ENCODE measurements at places on chromosomes 4 and X. TPM values are rescaled to one million over a fixed set of nuclear protein-coding genes. Genes with fewer than 3 reads are reported as not detected.
A peak's percentile ranks its signal among the peaks of the same experiment; 100 is the strongest.

EPHA5 gene
- total RNA-seq: 0.22 TPM

- DNase-seq: no peak
Measured at GRCh38 chr4:162865102-162865501, 301.6 kb downstream of the NAF1 start.

DNA sequence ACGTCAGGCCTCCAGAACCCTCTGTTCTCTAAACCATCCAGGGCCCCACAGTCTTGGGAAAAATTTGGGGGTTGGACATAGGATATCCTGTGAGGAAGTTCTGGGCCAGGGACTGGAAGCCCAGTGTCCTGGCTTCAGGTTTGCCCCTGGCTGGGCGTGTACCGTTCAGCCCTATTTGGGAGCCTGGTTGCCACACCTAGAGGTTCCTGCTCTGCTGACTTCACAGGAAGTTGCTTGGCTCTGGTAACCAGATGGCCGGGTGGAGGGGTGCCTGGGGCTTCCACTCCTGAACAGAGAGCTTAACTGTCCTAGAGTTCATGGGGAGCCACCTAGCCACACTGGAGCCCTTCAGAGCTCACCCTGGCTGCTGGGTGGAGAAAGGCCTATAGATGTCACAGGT lies 1.1 kb downstream of the TAFAZZIN start:
- DNase-seq: no peak

DNA sequence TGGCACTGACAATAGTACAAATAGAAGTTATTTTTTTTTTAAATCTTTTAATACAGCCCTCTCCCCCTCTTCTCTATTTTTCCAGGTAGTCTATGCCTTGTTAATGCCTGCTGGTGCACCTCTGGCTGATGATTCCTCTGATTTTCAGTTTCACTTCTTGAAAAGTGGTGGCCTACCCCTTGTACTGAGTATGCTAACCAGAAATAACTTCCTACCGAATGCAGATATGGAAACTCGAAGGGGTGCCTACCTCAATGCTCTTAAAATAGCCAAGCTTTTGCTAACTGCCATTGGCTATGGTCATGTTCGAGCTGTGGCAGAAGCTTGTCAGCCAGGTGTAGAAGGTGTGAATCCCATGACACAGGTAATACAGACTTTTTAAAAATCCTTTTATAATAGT lies 99.1 kb downstream of the USP9X start:
- DNase-seq: no peak

GRCh38 chr4:131526686-131527085 lies 1622.4 kb upstream of the PCDH10 start:
- peak; percentile 20 for DNase-seq

RHOXF2B gene
- not detected for total RNA-seq

DNA sequence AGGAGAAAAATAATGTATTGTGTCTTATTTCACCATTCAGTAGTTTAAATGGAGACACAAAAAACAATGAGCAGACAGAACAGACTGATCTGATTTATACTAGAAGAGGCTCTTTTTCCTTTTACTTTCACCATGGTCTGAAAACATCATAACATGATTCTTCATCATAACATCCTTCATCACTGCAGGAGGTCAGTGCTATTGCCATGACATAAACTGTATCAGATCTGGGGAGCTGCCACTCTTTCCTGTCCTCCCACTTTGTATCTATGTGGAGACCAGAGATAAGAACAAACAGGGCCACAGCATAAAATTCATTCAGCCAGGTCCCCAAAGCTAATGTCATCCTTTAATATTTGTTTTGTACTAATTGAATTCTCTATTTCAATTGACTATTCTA lies 25.2 kb downstream of the SOD3 start:
- DNase-seq: no peak

DNA sequence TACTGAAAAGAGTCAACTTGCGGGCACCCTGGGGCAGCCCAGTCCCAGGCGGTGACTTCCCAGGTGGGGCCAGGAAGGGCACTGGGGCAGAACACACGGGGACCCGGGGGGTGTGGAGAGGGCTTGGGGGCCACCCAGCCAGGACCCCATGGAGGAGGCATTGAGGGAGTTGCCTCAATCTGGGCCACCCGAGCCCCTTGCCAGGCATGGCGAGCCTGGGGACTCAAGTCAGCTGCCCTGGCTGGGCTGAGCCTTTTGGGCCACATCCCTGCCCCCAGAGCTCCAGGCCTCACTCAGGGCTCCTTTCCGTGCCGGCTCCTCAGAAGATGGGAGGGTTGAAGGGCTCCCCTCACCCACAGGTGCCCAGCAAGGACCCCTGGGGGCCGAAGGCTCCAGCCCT lies 6.6 kb upstream of the CPLX1 start:
- DNase-seq: no peak

GRCh38 chr4:141047228-141047884 lies 85.9 kb downstream of the RNF150 start:
- DNase-seq: no peak

PAGE2 gene
- total RNA-seq: not detected

UGT2B10 gene
- not detected for total RNA-seq

DNA sequence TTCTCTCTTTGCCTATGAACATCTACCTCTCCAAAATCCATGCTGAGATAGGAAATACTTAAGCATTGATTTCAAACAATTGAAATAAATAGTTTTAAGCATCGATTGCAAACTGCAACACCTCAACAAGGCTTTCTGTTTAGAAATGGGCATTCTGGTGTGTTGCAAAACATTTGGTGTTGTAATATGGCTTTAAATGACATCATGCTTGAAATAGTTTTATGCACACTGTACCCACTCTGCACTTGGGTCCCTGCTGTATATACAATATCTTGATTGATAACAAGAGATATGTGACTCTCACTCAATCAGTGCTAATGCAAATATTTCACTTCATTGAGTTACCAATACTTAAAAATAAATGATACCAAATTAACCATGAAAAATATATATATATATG lies 964.9 kb upstream of the GRIA3 start:
- no peak for DNase-seq

HTN1 gene
- total RNA-seq: not detected

HSFX4 gene
- not detected for total RNA-seq

DNA sequence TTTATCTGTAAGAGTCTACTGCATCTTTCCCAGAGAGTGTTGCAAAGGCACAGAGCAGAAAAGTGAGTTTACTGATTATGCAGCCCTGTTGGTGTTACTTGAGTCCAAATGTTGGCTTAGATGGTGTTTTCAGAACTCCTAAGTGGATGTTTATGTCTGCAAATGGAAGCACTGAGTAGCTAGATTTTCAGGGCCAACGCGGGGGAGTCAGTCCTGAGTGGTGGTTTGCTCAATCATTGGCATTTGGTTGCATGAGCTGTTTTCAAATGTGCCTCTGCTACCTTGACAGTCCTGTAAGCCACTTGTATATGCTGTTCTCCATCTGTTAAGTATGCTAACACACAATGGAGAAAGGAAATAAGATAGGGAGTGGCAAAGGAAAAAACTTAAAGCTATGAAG lies 45.4 kb downstream of the MAMLD1 start:
- no peak for DNase-seq

- no peak for DNase-seq
Measured at GRCh38 chr4:6916069-6916586, 6.5 kb downstream of the TBC1D14 start.

- no peak for DNase-seq
Measured at GRCh38 chr4:1115528-1116293, 2.3 kb upstream of the RNF212 start.

DNA sequence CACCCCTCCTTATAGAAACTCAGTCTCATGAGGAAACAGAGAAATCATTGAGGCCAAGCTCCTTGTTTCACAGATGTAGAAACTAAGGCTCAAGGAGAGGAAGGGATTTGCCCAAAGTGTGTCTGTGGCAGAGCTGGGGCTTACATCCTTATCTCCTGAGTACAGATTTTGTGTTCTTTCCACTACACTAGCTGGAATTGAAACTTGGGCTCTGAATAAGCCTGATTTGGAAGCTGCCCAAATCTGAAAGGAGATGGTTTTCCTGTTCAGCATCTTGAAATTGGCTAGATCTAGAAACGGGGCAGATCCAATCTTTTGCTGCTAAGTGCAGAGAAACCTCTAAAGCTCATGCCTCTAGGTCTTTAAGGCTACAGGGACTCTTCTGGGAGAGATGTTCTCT lies 24.3 kb downstream of the AWAT2 start:
- no peak for DNase-seq

- DNase-seq: peak; percentile 35
Measured at GRCh38 chrX:355329-356050, 31.2 kb downstream of the PPP2R3B start.

DNA sequence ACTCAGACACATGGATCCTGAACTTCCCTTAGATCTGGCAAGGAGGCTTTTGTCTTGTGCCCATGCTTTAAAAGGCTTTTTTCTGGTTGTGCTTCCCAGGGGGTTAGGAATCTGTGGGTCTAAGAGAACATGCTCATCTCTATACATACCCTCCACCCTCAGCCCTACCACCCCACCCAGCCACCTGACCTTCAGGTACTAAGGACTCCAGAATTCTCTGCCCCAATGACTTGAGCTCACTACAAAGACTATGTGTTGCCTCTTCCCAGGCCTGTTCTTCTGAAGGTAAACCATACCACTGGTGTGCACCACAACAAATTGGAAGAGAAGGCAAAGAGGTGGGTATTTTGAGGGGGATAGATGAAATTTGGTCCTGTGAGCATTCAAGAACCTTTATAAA lies 167.3 kb upstream of the ETNPPL start:
- no peak for DNase-seq

EOLA1 gene
- 20.2 TPM for total RNA-seq

GRCh38 chr4:78120144-78120880 lies 63.2 kb downstream of the FRAS1 start:
- no peak for DNase-seq

PCDH10 gene
- 5.5 TPM for total RNA-seq

GRCh38 chrX:19179389-19179788 lies 57.1 kb upstream of the ADGRG2 start:
- no peak for DNase-seq

KCNIP4 gene
- total RNA-seq: 43.9 TPM

DNA sequence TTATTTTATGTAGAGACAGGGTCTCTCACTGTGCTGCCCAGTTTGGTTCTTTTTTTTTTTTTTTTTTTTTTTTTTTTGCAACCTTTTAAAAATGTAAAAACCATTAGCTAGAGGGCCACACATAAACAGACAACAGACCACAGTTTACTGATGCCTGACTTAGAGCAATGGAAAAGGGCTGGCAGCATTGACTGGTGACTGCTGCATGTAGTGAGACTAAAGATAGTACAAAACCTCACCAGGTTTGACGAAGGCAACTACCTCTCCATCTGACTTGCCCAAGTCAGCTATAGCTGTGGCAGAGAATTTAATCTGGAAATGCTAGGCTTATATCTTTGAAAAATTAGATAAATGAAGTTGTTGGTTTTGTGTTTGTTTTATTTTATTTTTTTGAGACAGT lies 102.9 kb downstream of the RBM47 start:
- no peak for DNase-seq

- no peak for DNase-seq
Measured at GRCh38 chr4:174215057-174215456, 68.4 kb downstream of the FBXO8 start.

- DNase-seq: no peak
Measured at GRCh38 chr4:59127006-59127405, 2016.8 kb upstream of the IGFBP7 start.

EDA gene
- total RNA-seq: 4.2 TPM

- DNase-seq: no peak
Measured at GRCh38 chr4:112885897-112886296, 163.6 kb upstream of the ANK2 start.

- DNase-seq: no peak
Measured at GRCh38 chr4:110484029-110484428, 8.1 kb downstream of the ENPEP start.

GRCh38 chrX:47232803-47233332 lies at the start of gene USP11:
Gene USP11, plus strand, starts transcription at chrX:47233009. Its CDS starts 35 bp downstream, at chrX:47233044.
- DNase-seq: peak; percentile 78

KCTD8 gene
- 1.3 TPM for total RNA-seq

GRCh38 chr4:94352163-94352562 lies 9.5 kb upstream of the HPGDS start:
- no peak for DNase-seq

DNA sequence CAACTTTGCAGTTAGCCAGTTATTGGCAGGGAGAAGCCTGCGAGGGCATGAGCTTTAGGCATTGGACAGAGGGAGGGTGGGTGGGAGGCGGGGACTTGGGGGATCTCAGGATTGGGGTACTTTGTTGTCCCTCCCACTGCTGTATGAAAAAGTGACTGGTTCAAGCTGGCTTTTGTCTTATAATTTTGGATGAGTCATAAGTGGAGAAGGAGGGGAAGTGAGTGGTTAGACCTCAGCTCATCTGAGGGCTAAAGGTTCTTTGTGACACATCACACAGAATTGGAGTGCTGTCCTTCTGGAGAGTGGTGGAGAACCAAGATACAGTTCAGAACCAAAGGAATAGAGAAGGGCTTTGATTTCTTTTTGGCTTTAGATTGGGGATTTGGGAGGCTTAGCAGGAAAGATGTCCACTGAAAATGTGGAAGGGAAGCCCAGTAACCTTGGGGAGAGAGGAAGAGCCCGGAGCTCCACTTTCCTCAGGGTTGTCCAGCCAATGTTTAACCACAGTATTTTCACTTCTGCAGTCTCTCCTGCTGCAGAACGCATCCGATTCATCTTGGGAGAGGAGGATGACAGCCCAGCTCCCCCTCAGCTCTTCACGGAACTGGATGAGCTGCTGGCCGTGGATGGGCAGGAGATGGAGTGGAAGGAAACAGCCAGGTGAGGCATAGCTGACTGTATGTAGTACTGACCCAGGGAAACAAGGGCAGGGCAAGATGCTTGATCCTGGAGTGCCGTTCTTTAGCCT lies at the start of gene SLC4A4:
TSS of gene SLC4A4 (plus strand) at position 175 of the 748 bp plus-strand sequence.
- peak; percentile 41 for DNase-seq

- no peak for DNase-seq
Measured at GRCh38 chr4:4387531-4388310, 819 bp downstream of the NSG1 start.

GRCh38 chrX:27680726-27681125 lies 90.6 kb downstream of the DCAF8L2 start:
- no peak for DNase-seq

DNA sequence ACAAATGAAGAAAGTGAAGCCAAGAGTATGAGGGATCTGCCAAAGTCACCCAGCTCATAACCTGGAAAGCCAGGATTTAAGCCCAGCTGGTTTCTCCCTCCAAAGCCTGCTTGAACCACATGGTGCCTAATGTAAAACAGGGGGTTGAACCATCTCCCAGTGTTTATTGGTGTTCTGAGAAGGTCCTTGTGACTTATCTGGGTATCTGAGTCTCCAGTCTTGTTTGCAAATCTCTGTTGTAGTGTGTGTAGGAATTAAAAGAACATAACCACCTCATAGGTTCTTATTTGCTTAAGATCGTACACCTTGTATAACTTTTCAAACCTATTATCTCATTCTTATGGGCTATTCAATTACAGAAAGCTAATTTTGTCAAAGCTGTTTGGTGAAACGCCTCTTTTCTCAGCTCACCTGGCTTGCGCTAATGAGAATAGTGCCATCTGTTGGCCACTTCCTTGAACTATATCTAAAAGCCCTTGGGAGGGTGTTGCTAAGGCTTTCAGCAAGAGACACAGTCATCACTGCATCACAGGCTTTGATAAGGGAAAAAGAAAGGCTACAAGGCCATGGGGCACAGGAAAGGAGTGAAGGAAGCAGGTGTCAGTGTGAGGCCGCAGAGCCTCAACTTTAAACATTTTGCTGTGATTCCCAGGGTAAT lies 34.0 kb downstream of the ETDB start:
- DNase-seq: peak; percentile 72

TAF7L gene
- total RNA-seq: not detected

PNMA3 gene
- 1.7 TPM for total RNA-seq
